ENCODE measurements at places on chromosomes 13 and 19.

GRCh38 chr13:22422023-22422422 lies 751.1 kb downstream of the FGF9 start:
- DNase-seq: no peak

DNA sequence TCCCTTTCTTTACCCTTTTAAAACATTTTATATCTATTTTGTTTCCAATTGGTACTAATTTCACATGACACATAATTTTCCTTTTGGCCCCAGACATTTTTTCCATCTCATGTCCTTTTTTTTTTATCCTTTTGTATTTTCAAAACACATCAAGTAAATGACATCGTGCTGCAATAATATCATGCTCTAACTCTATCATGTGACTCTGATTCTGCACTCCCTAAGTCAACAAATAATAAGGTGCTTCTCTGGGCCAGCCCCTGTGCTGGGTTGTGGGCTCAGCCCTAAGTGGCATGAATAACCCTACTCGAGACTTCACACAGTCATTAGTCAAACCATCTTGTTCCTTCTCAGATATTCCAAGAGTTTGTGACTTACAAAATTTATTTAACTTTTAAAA lies 21.7 kb downstream of the NALCN start:
- no peak for DNase-seq

GRCh38 chr13:29721766-29722165 lies 126.3 kb upstream of the SLC7A1 start:
- no peak for DNase-seq

- peak; percentile 56 for DNase-seq
Measured at GRCh38 chr19:58519087-58519354, 589 bp downstream of the ZBTB45 start.

Data from CD4-positive, alpha-beta T cell treated with Interferon alpha-2 for 1 hour (primary cell).